Activated CD4-positive, alpha-beta memory T cell treated with anti-CD3 and anti-CD28 coated beads, Interleukin-2, amount 10 ng/mL, durations not matched to agents 7 days and 5 days (primary cell): ENCODE measurements at places on chromosomes 2 and 18.
A peak's percentile ranks its signal among the peaks of the same experiment; 100 is the strongest.

DNA sequence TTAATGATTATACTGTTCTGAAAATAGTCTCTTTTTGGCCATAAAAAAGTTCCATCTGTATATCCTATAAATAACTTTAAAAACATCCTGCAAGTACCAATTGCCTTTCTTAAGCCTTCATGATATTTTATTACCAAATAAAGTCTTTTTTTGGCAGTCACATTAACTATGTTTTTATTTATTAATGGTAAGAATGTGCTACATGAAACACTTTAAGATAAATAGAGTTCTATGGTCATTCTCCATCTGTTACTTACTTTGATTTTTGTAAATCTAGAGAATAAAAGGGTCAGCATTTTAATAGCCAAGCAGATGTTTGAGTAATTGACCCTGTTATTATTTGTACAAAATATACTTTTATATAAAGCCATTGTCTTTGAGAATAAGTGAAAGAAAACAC lies 52.6 kb downstream of the LCLAT1 start:
- H3K4me1 ChIP-seq: peaks cover 19% of the 10 kb centered on the region
- no peak overlapping the region for H3K27ac ChIP-seq
- H3K36me3 ChIP-seq: peaks cover 46% of the 10 kb centered on the region
- H3K27me3 ChIP-seq: no peaks in the 10 kb centered on the region

DNA sequence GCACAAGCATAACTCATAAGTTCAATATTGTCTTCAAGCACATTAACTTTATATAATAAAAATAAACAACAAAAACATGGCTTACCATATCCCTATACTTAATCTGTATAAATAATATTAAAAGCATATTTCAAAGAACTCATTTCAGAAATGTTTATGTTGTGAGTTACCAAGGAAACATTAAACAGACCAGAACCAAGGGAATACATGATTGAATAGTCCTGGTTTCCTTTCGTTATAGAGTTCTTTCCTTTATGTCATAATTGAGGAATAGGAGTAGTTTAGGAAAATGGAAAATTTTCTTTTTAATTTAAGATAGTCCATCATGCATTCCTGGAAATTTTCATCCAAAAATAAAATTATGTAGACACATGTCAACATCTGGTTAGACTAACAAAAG lies 343.0 kb downstream of the ERBB4 start:
- H3K27ac ChIP-seq: no peak overlapping the region
- H3K4me3 ChIP-seq: no peak overlapping the region
- no peaks in the 10 kb centered on the region for H3K4me1 ChIP-seq
- H3K36me3 ChIP-seq: no peaks in the 10 kb centered on the region

DNA sequence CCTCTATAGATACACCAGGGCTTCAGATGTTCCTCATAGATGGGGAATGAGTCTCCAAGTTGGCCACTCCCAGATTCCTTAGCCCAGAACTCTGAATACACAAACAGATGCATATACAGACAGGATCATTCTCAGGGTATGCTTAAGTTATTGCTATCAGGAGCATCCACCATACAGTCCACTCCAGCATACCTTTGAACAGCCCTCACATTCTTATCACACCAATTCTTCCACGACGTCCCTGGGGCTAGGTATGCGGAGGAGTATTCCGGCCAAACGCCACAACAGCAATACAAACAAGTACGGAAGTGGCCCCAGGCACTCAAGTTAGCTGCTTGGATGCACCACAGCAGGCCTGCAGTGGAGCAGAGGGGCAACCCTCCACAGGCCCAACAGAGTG lies 312.5 kb upstream of the CHAC2 start:
- no peaks in the 10 kb centered on the region for H3K27me3 ChIP-seq
- no peaks in the 10 kb centered on the region for H3K36me3 ChIP-seq
- no peak overlapping the region for H3K4me3 ChIP-seq
- DNase-seq: no peak
- H3K4me1 ChIP-seq: no peaks in the 10 kb centered on the region

GRCh38 chr2:53786352-53786704 lies 425 bp downstream of the ASB3 start:
- peak; percentile 46 for DNase-seq
- H3K4me3 ChIP-seq: peak overlapping the region; percentile 93
- no peaks in the 10 kb centered on the region for H3K27me3 ChIP-seq
- H3K36me3 ChIP-seq: peaks cover 20% of the 10 kb centered on the region

DNA sequence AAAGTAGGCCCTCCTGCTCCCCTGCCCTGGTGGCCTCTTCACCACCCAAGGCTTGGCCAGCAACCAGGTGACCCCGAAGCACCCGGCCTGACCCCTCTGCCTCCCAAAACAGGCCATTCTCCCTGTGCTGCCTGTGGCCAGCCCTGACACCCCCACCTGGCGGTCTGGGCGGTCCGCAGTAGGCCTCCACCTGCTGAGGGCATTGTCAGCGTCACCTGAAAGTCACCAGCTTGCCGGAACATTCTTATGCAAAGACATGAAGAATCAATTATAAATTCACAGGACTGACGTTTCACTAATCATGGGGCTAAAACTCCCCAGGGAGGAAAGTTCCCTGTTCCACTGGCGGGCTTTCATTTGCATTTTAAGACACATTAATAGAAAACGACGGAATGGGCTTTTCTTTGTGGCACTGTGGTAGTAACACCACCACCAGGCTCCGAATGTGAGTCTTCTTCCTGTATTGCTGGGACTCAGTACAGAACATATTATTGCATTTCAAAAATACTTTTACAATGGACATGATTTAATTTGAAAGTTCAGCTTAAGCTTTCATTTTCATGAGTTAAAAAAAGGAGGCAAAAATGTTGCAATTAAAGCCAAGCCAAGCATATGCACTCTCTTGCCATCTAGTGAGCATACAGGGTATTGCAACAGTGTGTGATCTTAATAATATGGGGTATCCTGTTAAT lies 57.4 kb downstream of the ADI1 start:
- H3K36me3 ChIP-seq: peaks cover 9% of the 10 kb centered on the region
- peak overlapping the region; percentile 49 for H3K27ac ChIP-seq
- H3K4me3 ChIP-seq: no peak overlapping the region
- H3K27me3 ChIP-seq: no peaks in the 10 kb centered on the region
- DNase-seq: no peak

DNA sequence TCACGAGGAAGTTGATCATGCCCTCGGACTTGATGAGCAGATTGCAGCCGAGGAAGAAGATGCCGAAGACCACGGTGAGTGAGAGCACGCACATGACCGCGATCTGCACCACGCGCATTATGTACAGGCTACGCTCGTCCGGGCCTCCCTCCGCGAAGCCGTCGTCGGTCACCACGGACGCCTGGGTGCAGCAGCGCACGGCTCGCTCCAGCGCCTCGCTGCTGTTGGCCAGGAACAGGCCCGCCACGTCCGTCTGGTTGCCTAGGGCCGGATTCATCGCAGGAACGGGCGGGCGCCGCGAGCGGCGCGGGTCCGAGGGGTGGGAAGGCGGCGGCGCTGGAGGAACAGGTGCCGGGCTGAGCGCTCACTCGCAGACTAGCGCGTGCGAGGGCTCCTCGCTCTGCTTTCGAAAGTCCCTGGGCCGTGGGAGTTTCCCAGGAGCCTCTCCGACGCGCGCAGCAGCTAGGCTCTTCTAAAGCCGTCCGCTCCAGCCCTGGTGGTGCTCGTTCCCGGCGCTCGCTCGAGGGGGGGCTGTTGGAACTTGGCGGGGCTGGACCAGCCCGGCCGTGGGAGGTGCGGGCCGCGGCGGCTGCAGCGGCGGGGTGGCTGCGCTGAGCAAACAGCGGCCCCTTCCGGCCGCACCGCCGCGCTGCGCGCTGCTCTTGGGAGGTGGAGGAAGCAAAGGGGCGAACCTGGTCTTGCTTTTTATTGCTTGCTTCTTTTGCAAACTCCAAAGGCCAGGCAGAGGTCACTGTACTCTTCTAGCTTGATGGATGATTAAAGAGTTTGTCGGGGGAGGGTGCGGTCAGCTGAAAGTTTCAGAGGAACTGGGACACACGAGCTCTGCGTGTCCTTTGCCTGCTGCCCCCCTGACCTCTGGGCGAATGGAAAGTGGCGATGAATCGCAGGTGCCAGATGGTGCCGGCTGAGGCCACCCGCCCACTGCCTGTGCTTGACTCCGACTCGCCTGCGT lies at the start of gene RPRM:
Gene RPRM (minus strand): TSS at position 474 of the 973 bp plus-strand sequence. CDS start 197 bp downstream, at position 277.
- peak within 1 kb of the TSS; percentile 48 for H3K4me3 ChIP-seq
- DNase-seq: peak; percentile 63
- H3K36me3 ChIP-seq: no peaks in the 10 kb centered on the region
- H3K27ac ChIP-seq: no peak within 1 kb of the TSS

DNA sequence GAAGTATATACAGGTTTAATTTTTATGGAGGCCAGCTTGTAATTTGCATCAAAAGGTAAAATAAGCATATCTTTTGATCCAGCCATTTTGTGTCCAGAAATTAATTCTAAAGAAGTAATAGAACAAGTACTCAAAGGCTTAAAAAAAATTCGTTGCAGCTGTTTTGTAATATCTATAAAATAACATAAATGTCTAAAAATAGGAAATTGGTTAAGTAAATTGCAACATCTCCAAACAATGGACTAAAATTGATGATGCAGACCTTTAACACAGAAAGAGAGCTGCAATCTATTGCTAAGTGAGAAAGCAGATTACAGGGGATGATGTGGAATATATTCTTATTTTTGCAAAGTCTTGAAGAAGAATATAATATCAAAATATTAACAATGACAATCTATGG lies 19.4 kb downstream of the AAK1 start:
- no peak overlapping the region for H3K4me3 ChIP-seq
- peaks cover 15% of the 10 kb centered on the region for H3K4me1 ChIP-seq
- peaks cover 19% of the 10 kb centered on the region for H3K36me3 ChIP-seq
- no peak for DNase-seq
- H3K27ac ChIP-seq: no peak overlapping the region

DNA sequence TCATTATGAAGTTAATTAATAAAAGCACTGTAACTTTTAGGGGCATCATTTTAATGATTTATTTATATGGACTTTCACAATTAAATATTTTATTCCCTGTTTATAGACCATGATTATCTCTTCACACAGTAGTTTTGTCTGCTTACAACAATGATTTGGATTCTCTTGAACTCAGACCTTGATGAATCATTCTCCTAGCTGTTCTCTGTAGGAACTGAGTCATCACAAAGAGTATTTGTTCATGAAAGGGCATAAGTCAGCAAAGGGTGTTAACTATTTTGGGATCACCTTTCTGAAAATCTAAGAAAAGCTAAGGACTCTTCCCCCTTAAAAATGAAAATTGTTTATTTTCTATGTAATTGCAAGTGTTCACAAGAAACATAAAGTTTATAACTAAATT lies 461.1 kb upstream of the UBE2E3 start:
- no peak overlapping the region for H3K4me3 ChIP-seq
- no peaks in the 10 kb centered on the region for H3K36me3 ChIP-seq
- no peaks in the 10 kb centered on the region for H3K27me3 ChIP-seq

DNA sequence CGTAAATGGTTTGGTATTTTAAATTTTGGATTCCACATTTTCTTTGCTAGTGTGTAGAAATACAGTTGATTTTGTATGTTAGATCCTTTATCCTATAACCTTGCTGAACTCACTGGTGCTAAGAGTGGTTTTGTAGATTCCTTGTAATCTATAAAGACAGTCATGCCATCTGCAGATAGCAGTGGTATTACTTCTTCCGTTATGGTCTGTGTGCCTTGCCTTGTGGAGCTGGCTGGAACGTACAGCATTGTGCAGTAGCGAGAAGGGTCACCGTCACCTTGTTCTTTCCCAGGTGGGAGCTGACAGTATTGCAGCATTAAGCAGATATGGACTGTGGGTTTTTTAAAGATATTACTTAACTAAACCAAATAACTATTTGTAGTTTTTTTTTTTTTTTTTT lies 33.7 kb downstream of the ATP9B start:
- H3K4me3 ChIP-seq: no peak overlapping the region
- no peak overlapping the region for H3K27ac ChIP-seq
- no peaks in the 10 kb centered on the region for H3K27me3 ChIP-seq
- no peak for DNase-seq
- peaks cover 13% of the 10 kb centered on the region for H3K4me1 ChIP-seq

GRCh38 chr2:190888449-190888848 lies 7.8 kb downstream of the GLS start:
- H3K4me3 ChIP-seq: no peak overlapping the region
- no peaks in the 10 kb centered on the region for H3K27me3 ChIP-seq
- no peak for DNase-seq
- H3K27ac ChIP-seq: no peak overlapping the region
- peaks cover 63% of the 10 kb centered on the region for H3K4me1 ChIP-seq
- H3K36me3 ChIP-seq: peaks cover 44% of the 10 kb centered on the region

DNA sequence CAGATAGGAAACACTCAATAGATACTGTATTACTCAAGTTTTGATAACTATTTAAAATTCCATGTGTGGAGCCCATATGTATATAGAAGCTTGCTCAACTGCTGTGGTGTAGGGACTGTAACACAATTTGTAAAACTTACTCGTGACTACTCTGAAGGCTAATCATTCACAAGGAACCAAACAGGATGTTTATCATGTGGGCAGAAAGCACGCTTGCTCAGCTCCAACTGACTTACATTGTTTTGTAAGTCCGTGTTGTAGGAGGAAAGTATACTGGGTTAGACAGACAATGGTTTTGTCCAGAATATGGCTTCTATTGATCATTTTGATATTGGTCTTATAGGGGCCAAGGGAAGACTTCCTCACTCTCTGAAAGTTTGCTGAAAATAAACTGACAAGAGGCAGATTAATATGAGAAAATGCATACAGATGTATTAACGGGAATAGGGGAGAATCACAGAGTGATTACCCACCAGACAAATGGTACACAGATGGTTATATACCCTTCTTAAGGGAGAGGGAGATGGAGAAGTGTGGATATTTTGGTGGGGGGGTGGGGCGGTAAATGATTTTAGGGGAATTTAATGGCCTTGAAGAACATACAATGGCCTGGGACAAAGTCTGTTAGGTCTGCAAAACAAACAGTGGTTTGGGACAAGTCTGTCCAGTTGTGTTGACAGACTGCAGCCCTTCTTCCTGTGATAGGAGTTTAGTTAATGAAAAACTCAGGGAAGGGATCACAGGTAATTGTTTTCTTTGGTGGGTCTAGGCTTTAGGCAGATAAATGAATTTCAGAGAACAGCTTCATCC lies 259.3 kb upstream of the SP5 start:
- H3K4me3 ChIP-seq: no peak overlapping the region
- H3K36me3 ChIP-seq: no peaks in the 10 kb centered on the region
- no peak for DNase-seq
- H3K27me3 ChIP-seq: peaks cover 2% of the 10 kb centered on the region
- no peak overlapping the region for H3K27ac ChIP-seq
- no peaks in the 10 kb centered on the region for H3K4me1 ChIP-seq

- H3K27ac ChIP-seq: no peak overlapping the region
- no peaks in the 10 kb centered on the region for H3K36me3 ChIP-seq
- DNase-seq: no peak
- no peak overlapping the region for H3K4me3 ChIP-seq
- no peaks in the 10 kb centered on the region for H3K4me1 ChIP-seq
These were observed 19.0 kb downstream of the RHOB start for GRCh38 chr2:20465716-20466394.

- DNase-seq: no peak
- peaks cover 2% of the 10 kb centered on the region for H3K4me1 ChIP-seq
- peaks cover 11% of the 10 kb centered on the region for H3K27me3 ChIP-seq
- H3K27ac ChIP-seq: no peak overlapping the region
- peaks cover 10% of the 10 kb centered on the region for H3K36me3 ChIP-seq
These were observed 105.0 kb downstream of the SPIRE1 start for GRCh38 chr18:12552879-12553242.
